ENCODE measurements at places on chromosomes 4 and X. TPM values are rescaled to one million over a fixed set of nuclear protein-coding genes. Genes with fewer than 3 reads are reported as not detected.
A peak's percentile ranks its signal among the peaks of the same experiment; 100 is the strongest.

- no peak for DNase-seq
Measured at GRCh38 chr4:87046121-87046551, 111.3 kb downstream of the AFF1 start.

GRCh38 chrX:140815868-140816267, 106.3 kb downstream of the LINC00632 start:
- DNase-seq, result no peak

GRCh38 chrX:56729152-56729850, at the start of gene NBDY:
Gene NBDY, plus strand, starts transcription at chrX:56729243. Its CDS starts 111 bp downstream, at chrX:56729354.
- peak; percentile 13 for DNase-seq

DNA sequence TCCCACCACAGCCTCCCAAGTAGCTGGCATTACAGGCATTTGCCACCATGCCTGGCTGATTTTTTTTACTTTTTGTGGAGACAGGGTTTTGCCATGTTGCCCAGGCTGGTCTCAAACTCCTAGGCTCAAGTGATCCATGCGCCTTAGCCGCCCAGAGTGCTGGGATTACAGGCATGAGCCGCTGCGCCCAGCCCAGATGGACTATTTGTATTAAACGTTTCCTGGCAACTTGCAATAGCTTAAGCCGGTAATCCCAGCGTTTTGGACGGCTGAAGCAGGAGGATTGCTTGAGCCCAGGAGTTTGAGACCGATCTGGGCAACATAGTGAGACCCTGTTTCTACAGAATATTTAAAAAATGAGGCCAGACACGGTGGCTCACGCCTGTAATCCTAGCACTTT, 18.4 kb downstream of the UBE2K start:
- DNase-seq, result no peak

The FAM241A gene
- total RNA-seq, result 7.4 TPM

The CSAG1 gene
- total RNA-seq, result not detected

DNA sequence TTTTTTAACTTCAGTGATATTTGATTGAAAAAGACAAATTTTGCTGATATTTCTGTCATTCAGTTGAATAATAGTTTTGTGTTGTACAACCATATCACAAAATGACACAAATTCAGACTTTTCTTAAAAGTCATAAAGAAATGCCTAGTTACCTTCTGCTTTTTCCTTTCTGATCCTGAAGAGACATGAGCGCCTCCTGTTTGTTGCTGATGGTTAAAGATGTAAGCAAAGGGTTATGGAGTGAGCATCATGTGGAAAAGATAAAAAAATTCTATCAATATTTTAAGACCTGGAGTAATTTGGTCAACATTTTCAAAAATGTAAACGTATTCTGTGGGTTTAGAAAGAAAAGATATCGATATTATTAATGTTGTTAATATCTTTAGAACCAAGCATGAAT, 669.9 kb upstream of the NR3C2 start:
- no peak for DNase-seq

The MAGEE2 gene
- not detected for total RNA-seq

GRCh38 chr4:56466910-56467283, 520 bp upstream of the SRP72 start:
- no peak for DNase-seq

The SLC10A7 gene
- 12.8 TPM for total RNA-seq

- no peak for DNase-seq
Measured at GRCh38 chr4:2303121-2303685, 41.3 kb upstream of the MXD4 start.

The GAB1 gene
- total RNA-seq, result 0.74 TPM

- no peak for DNase-seq
Measured at GRCh38 chrX:132258509-132258908, 39.3 kb upstream of the RAP2C start.

The IGSF1 gene
- not detected for total RNA-seq

GRCh38 chr4:170339522-170339921, 249.8 kb upstream of the AADAT start:
- DNase-seq, result no peak

The VSIG4 gene
- not detected for total RNA-seq

DNA sequence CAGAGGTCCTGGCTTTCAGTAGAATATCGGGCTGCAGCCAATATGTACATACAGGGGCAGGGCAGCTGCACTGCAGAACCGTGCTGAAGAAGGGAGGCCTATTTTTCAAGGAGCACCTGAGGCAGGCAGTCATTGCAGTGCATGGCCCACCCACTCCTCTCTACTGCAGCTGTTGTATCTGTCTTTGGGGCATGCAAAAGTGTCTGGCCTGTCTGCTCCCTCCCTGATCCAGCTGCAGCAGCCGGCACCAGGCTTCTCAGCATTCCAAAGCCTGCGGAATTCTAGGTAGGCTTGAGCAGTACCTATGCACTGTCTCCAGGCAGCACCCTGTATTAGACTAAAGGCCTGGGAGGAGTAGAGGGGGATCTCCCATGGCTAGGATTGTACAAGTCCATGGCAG, 415.2 kb upstream of the MAGEB16 start:
- DNase-seq, result no peak

DNA sequence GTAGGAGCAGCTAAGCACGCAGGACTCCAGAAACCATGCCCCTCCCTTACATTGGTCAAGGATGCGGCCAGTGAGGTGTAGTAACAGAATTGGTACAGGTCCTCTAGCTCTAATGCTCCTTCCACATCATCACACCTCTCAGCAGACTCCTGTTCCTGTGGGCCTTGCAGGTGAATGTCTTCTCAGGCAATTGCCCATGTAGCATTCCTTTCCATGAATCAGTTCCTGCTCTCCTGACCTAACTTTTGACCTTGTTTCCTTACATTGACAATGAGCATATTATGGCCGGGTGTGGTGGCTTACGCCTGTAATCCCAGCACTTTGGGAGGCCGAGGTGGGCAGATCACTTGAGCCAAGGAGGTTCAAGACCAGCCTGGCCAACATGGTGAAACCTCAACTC, 31.3 kb downstream of the MAP7D3 start:
- no peak for DNase-seq

DNA sequence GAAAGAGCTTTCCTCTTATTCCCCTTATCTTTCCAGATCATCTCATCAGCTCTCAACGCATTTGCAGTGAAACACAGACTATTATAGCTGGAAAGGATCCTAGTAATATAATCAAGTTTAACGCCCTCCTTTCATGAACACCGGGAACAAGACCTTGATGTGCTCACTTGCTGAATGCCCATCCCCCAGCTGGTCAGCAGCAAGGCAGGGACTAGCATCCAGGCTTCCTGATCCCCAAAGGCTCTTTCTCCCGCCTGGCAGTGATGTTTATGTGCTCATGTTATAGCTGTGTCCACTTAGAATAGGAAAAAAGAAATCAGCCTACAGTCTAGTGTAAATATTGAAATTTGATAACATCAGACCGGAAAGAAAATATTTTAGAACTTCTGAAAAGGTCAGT, 24.6 kb downstream of the GPC4 start:
- no peak for DNase-seq

- no peak for DNase-seq
Measured at GRCh38 chr4:48205107-48205506, 64.5 kb downstream of the TEC start.

DNA sequence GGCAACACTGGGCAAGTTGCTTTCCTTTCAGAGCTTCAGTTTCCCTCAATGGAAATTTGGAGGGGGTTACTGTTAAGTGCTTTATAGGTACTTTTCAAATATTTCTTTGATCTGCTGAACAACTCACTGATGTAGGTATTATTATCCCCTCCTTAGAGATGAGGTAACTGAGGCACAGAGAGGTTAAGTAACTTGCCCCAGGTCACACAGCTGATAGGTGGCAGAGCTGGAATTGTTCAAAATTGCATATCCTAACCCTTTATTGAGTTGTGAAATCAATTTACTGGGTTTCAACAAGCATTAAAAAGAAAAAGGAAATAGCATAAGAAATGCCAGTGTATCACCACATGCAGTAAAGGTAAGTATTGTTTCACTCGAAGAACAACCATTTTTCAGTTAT, 6.6 kb downstream of the PPP1R3F start:
- DNase-seq, result no peak

- no peak for DNase-seq
Measured at GRCh38 chrX:21975812-21976211, 35.3 kb downstream of the SMS start.

The HMGN5 gene
- 3.9 TPM for total RNA-seq

The TRPC3 gene
- total RNA-seq, result 0.12 TPM

DNA sequence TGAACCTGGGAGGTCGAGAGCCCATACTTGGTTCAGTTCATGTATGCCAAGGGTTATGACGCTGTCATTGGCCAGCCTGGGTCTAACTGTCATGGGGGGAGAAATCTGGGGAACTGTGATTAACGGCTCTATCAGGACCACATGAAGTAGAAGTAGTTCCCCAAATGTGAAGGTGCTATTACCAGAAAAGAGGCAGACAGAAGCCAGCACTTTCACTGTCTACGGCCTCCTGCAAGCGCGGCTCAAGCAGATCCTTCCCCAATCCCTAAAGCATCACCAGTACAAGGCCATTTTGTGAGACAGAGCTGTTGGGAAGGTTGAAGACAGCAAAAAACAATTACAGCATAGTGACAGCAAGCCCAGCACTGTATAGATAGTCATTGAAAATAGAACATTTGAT, 37.5 kb downstream of the HOPX start:
- DNase-seq, result no peak

The ESX1 gene
- not detected for total RNA-seq

GRCh38 chrX:132266583-132267355, 47.5 kb upstream of the RAP2C start:
- DNase-seq, result peak; percentile 24

DNA sequence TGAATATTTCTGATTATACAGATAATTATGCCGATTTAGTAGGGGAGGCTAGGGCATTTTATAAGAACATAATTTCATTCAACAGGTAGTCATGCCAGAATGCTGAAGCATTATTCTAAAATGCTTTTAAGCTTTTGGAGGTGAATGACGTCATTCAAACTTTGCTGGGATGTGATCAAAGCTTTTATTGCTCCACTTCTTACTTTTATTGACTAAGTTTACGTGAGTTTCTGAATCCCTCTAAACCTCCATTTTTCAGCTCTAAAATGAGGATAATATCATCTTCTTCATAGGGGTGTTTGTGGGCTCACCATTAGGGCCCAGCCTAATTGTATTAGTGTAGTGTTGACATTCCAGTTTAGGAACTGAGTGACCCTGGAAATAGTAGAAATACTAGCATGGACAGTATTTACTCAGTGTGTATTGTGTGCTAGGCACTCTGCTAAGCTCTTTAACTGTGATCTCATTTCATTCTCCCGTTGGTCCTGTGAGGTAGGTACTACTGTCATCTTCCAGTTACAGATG, 3.0 kb downstream of the WWC2 start:
- DNase-seq, result no peak

DNA sequence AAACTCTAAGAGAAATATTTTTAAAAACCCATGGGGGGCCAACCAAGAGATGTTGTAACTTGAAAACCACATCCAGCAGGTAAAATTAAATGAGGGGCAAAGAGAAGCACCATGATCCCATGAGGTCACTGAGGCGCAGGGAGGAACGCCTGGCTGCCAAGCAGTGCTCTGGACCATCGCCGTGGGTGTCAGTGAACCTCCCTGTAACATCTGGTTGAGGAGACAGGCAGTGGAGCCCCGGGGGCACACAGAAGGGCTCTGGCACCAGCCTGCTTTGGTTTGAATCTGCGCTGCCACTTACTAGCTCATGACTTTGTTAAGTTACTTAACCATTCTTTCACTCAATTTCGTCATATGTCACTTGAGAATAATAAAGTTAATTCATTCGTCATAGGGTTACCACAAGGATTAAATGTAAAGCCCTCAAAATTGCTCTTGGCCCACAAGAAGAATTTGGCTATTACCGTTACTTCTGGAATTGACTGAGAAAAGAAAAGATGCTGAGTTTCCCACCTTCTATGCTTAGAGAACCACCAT, 41.6 kb upstream of the SLC25A4 start:
- no peak for DNase-seq

The HPSE gene
- total RNA-seq, result 7.8 TPM

The RAB39B gene
- 13.1 TPM for total RNA-seq
